ENCODE measurements at places on chromosomes 3 and 15.

- no peak for DNase-seq
Observed at GRCh38 chr3:69906351-69906966, 93.1 kb upstream of the SAMMSON start.

- peak; percentile 76 for DNase-seq
Observed at GRCh38 chr3:141243271-141243707, 11.7 kb downstream of the PXYLP1 start.

DNA sequence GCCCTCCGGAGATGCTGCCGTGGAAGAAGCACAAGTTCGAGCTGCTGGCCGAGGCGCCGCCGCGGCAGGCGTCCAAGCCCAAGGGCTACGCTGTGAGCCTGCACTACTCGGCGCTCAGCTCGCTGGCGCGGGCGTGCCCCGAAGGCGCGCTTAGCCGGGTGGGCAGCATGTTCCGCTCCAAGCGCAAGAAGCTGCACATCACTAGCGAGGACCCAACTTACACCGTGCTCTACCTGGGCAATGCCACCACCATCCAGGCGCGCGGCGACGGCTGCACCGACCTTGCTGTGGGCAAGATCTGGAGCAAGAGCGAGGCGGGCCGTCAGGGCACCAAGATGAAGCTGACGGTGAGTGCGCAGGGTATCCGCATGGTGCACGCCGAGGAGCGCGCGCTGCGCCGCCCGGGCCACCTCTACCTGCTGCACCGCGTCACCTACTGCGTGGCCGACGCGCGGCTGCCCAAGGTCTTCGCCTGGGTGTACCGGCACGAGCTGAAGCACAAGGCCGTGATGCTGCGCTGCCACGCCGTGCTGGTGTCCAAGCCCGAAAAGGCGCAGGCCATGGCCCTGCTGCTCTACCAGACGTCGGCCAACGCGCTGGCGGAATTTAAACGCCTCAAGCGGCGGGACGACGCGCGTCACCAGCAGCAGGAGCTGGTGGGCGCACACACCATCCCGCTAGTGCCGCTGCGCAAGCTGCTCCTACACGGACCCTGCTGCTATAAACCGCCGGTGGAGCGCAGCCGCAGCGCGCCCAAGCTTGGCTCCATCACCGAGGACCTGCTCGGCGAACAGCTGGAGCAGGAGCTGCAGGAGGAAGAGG, 1.3 kb downstream of the FAM43A start:
- DNase-seq, result no peak

- peak; percentile 51 for DNase-seq
Observed at GRCh38 chr3:183178833-183179549, 16.5 kb upstream of the LAMP3 start.

DNA sequence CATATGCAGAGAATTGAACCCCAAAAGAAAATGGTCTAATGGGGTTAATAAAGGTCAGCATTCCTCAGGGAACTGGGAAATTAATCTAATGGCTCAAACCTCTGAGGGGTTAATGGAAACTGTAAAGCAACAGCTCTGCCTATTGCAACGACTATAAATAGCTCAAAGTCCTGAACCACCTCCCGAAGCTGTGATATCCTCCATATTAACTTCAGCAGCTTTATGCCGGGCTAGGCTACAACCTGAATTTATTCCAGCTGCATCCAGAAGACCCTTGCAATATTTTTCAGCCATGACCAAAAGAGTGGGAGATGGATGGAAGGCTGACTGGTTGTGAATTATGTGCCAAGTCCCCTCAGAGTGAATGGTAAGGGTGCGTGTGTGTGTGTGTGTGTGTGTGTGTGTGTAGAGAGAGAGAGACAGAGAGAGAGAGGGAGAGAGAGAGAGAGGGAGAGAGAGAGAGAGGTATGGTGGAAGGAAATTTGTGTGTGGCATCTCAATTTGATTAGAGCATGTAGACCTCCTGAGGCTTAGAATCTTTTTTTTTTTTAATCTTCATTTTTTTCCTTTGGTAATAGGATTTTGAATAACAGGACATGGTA, 109.9 kb downstream of the PDCD6IP start:
- no peak for DNase-seq

DNA sequence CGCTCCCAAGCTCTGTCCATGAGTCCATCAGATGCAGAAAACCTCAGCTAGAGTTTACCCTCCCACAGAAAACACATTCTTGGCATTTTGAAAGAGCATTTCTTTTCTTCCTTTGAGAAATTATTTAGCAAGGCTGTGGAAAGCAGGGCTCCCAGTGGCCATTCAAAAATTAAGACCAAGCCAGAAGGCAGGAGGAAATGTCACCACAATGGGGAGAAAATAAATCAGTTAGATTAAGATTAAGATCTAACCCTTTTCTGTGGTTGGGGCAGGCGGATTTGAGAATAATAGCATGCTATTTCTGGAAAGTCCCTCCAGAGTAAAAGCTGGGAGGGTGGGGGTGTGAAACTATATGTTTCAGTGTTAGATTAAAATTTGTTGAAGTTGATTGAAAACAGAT, 20.2 kb downstream of the LRIG1 start:
- DNase-seq, result peak; percentile 36

DNA sequence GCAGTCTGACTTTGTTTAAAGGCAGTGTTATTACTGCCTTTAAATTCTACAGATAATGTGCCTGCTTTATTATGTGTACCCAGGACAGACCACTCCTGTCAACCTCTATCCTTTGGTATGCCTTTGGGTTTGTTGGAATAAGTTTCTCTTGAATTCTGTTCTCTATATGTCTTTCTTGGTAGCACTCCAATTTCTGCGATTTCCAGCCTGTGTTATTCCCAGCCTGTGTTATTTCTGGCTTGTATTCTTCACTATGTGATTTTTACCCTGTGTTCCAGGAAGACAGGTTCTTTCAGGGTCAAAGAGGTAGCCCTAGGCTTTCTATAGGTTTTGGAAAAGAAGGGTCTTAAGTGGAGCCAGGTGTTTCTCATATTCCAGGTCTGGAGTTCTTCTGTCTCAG, 407.4 kb upstream of the AZI2 start:
- DNase-seq, result no peak

DNA sequence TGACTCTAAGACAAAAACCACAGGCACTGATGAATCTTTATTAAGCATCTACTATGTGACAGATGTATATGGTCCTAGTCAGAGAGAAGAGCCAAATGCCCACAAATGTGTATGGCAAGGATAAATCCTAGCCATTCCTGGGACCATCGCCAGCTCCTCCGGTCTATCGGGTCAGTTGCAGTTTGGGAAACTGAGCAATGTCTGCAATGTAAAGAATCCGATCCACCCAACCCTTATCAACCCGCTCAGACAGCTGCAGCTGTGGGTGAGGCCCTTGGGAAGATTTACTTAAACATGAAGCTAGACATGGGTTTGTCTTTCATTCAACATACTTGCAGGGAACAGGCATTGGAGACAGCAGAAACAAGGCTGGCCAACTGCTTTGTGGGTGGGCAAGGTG, 40.5 kb upstream of the CDV3 start:
- no peak for DNase-seq

GRCh38 chr3:193842029-193842798, 249.2 kb downstream of the OPA1 start:
- no peak for DNase-seq

- DNase-seq, result no peak
Observed at GRCh38 chr3:190130696-190131095, 10.0 kb upstream of the P3H2 start.

DNA sequence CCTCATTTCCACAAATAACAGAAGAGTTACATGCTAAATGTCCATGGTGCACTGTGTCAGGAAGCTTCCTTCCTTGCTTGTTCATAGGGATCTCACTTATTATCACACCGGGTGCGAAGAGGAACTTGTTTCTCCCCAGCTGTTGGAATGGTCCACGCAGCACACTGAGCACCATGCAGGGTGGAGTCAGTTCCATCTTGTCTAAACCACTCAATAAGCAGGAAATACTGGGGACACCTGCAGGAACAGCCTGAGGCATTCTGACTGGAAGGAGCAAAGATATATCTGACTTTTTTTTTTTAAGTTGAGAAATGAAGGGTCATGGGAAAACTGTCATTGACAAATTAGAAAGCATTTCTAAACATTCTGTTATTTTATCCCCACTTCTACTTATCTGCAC, 70.0 kb upstream of the WDR72 start:
- DNase-seq, result no peak

DNA sequence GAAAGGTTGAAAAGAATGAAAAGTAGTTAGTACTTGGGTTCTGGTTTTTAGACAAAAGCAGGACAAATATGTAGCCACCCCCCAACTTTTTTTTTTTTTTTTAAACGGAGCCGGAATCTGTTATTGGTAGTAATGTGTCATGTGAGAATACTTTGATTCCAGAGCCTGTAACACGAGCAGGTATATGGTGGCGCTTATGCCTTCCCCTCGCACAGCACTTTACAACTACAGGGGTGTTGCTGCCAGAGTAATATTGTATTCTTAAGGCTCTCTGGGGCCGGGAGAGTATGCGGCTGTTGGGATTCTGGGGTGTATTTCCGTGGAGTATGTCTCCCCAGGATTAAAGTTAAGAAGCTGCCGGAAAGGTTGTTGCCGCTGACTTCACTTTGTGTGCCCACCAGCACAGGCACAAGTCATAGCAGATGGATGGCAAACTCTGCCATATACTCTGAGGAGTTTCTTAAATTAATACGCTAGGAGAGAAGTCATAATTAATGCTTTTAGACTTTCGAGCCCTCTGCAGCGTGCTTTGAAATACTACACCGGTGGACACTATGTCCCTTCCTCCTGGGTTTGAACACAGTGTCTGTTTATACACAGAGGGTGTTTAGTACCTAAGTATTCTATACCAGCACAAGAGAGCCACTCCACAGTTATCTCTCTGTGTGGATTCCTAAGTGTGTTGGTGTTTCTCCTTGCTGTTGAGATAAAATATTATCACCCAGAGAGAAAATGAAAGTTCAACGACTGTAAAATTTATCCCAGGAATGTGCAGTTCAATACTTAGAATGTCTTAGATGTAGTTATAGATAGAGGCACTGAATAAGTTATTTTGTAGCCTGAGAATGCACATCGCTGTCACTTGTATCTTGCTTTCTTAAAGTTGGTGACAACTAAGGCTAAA, 1.4 kb downstream of the MBNL1 start:
- DNase-seq, result no peak

DNA sequence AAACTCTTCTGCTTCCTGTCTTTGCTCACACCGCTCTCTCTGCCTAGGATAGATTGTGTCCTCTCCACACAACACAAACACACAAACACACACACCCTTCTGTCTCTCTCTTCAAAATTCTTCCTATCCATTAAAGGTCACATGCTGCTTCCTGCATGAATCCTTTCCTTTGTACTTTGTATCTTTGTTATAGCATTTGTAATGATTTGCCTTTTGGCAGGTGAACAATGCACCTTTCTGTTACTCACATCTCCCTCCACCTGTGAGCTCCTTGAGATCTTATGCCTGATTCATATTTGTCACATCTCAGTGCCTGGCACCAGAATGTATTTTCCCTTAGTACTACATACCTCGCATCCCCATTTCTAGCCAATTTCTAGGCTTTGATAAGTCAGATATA, 251.4 kb upstream of the UMPS start:
- DNase-seq, result no peak

- DNase-seq, result no peak
Observed at GRCh38 chr15:38706956-38707355, 142.3 kb upstream of the RASGRP1 start.

DNA sequence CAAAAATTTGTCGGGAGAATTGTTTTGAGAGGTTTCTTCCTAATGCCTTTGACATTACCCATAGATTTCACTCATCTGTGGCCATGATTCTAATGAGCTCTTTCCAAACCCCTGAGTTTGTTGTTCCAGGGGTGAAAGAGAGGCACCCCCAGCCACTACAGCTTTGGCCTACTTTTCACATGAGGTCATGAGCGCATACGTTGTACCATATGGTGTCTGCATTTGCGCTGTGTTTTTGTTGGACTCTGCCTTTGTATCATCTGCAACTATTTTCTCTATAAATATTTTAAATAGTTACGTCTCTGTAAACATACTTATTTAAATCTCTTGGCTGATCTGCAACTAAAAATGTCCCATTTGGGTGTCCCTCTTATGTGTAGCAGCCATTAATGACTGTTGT, 107.9 kb downstream of the LRTM1 start:
- DNase-seq, result no peak

DNA sequence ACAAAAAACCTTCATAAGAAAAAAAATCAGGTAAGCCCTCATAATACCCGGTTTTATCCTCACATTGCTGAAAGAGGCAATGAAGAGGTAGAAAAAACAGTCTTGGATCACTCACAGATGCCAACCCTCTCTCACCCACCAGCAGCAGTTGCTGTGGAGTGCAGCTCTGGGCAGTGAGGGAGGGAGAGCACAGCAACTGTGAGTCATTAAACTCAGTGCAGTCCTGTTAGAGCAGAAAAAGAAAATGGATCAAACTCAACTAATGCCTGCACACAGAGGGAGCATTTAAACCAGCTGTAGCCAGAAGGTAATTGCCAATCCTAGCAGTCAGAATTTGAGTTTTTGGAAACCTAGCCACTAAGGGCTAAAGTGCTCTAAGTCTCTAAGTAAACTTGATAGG, 1050.6 kb upstream of the ALCAM start:
- no peak for DNase-seq

DNA sequence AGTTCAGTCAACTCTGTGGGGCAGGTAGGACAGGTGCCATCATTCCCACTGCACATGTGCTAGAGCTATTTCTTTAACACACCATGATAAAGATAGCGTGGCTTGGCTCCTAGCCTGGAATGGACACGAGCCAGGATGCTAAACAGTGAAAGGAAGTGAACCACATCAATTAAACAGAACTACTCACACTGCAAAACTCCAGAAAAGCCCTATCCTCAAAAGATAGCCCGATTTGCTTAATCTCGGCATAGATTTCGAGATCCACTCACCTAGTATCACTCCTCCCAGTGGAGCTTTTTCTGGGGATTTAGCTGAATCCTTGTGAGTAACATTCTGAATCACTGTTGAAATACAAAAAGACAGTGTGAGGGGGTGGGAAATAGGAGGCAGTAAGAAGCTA, 118.0 kb downstream of the ABI3BP start:
- no peak for DNase-seq

- DNase-seq, result no peak
Observed at GRCh38 chr3:8579096-8579495, 65.5 kb downstream of the SSUH2 start.

GRCh38 chr3:143843587-143843986, 4.7 kb downstream of the SLC9A9 start:
- DNase-seq, result no peak

DNA sequence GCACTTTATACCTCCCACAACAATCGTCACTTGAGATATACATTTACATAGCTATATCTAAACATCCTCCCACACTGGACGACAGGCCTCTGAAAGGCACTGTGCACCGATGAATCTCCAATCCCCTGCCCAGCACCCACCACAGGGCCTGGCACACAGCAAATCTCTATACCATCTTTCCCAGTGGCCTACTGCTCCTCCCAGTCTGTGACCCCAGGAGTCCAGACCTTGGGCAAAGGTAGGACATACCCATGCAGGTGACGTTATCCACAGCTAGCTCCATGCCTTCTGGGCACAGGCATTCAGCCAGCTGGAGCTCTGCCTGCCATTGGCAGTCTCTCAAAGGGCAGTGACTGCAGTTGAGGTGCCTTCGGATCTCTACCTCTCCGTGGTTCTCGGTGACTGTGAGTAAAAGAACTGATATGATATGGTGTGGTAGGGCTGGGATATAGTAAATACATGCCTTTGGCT, 5.8 kb downstream of the LTK start:
- no peak for DNase-seq

- no peak for DNase-seq
Observed at GRCh38 chr15:68874788-68875187, 54.1 kb upstream of the ANP32A start.

- DNase-seq, result no peak
Observed at GRCh38 chr15:68755731-68756130, 65.0 kb downstream of the ANP32A start.

Measured in stimulated activated CD4-positive, alpha-beta T cell treated with anti-CD3 and anti-CD28 coated beads, Interleukin-1b, Interleukin-23, amount 100 ng/mL, for 48 hours (primary cell).